ENCODE measurements at places on chromosomes 4 and X.

- DNase-seq: no peak
Measured at GRCh38 chrX:139831675-139832456, 101.0 kb downstream of the ATP11C start.

- no peak for DNase-seq
Measured at GRCh38 chr4:20368926-20369325, 117.2 kb downstream of the SLIT2 start.

GRCh38 chr4:10715696-10716095 is 31.1 kb upstream of the CLNK start:
- no peak for DNase-seq

GRCh38 chr4:88413801-88414200 is 35.1 kb downstream of the HERC6 start:
- DNase-seq: no peak

- no peak for DNase-seq
Measured at GRCh38 chrX:45083314-45083713, 117.4 kb downstream of the DIPK2B start.

GRCh38 chr4:159047478-159048165 is 55.3 kb upstream of the RAPGEF2 start:
- no peak for DNase-seq
